GM19239 (cell line): ENCODE measurements at places on chromosomes 13 and 19.

DNA sequence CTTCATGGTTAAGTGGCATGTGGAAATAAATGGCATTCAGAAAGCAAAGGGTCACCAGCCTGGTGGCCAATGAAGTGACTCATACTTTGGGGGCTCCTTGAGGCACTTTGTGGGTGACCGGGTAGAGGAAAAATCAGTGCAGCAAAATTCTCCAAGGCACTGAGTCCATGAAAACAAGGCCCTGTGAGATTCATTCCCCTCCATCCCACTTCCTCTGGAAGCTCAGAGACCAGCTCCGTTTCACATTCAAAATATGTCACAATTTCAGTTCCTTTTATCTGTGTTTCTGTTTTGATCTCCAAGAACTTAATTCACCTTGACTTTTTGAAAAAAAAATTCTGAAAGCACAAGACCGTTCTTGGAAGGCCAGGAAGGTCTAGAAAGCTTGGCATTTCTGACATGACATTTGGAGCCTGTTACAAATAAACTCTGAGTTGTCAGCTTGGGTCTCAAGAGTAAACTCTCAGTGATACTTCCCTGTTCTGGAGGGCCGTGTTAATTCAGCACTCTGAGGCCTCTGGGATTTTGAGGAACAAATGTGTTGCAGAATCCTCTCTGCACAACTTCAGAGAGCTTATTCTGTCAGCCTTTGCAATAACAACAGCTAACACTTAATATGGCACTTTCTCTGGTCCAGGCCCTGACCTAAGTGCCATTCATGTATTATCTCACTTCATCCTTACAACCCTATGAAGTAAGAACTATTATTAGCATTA is 6.8 kb downstream of the CYSLTR2 start:
- no peak for DNase-seq

DNA sequence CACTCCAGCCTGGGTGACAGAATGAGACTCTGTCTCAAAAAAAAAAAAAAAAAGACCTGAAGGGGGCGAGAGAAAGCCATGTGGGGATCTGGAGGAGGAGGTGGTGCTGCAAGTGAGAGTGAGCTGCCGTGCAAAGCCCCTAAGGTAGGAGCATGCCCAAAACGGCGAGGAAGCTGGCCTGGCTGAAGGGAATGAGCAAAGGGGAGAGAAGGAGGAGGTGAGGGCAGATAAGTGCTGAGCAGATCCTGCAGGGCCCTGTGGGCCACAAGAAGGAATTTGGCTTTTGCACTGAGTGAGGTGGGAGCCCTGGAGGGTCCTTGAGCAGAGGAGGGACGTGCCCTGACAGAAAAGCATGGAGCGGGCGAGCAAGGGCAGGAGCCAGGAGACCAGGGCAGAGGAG is 19.4 kb upstream of the ADGRE5 start:
- no peak for DNase-seq

- DNase-seq, result no peak
These were observed 49.2 kb upstream of the TRPC4 start for GRCh38 chr13:37918751-37919150.

GRCh38 chr13:75334634-75335447 is 147.1 kb downstream of the TBC1D4 start:
- DNase-seq, result no peak

GRCh38 chr13:40790154-40790616 is 774 bp downstream of the SLC25A15 start:
- no peak for DNase-seq

GRCh38 chr13:100594731-100595130 is 6.1 kb upstream of the GGACT start:
- DNase-seq, result no peak

GRCh38 chr19:37943480-37943879 is 36.5 kb downstream of the SIPA1L3 start:
- no peak for DNase-seq

GRCh38 chr19:21856773-21857514 is 21.0 kb upstream of the ZNF43 start:
- DNase-seq, result no peak

GRCh38 chr13:25821776-25822175 is 230.0 kb downstream of the SHISA2 start:
- no peak for DNase-seq

DNA sequence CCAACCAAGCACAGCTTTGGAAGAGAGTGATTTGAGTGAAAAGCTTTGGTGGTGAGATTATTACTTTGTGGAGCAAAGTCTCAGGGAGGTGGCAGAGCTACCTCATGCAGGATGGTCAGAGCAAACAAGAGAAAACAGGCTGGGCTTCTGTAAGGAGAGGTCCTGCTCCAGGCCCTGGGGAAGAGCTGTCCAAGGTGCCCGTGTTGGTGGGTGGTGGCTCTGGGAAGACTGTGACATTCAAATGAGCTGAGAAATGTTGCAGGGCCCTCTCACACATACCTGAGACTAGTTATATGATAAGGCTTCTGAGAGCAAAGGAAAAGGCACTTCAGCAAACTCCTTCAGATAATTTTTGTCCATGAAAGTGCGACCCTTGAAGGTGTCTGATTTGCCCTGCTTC is 205.5 kb upstream of the SOX21 start:
- DNase-seq, result no peak

- DNase-seq, result no peak
These were observed 2.2 kb downstream of the HCST start for GRCh38 chr19:35904311-35905068.

DNA sequence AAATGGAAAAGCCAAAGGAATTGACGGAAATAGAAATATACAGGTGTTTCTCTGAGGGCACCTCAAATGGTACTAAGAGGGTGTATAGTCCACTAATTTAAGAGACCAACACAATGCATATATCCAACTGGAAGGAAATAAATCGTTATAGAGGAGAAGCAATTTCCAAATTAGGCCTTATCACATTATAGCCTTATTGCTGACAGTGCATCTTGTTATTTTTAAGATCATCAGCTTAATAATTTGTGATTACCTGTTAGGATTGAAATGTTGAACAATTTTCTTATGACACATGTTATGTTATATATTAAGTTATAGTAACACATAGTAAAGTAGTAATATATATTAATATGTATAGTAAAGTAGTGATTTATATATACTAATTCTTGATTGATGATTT is 915.7 kb upstream of the PCDH9 start:
- DNase-seq, result no peak

- no peak for DNase-seq
These were observed 393.1 kb downstream of the KLF12 start for GRCh38 chr13:73741111-73741510.

DNA sequence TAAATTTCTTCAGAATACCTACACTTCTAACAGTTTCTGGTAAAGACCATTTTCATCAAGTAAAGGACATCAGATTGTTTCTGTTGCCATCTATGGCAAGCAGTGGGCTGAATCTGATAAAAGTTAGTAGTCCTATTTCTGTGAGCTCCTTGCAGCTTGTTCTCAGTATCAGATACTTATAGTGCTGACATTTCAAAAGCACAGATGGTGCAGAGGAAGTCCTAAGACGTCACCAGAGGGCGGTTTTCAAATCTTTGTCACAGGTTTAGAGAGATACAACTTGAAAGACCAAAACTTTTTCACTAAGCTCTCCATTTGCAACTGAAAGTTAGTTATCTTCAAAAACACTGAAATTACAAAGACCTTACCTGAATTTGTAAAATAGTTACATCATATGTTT is 719.8 kb downstream of the SLITRK1 start:
- DNase-seq, result no peak

DNA sequence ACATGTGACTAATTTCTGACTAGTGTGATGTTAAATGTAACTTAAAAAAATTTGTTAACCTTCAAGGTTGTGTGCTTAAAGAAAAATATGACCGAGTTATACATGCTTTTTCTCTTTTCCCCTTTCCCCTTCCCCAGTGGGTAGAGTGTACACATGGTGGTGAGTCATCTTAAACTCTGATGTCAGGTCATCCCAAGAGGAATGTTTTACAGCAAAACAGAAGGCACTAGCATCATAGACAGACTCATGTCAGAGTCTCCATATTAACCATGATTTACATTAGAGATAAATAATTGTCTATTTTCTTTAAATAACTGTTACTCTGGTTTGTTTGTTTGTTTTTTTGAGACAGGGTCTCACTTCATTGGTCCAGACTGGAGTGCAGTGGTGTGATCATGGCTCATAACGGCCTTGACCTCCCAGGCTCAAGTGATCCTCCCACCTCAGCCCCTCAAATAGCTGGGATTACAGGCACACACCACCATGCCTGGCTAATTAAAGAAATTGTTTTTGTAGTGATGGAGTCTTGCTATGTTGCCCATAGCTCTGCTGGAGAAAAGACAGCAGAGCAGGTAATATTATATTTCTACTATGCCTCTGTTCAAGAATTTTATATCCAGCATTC is 160.4 kb upstream of the PCDH9 start:
- no peak for DNase-seq

DNA sequence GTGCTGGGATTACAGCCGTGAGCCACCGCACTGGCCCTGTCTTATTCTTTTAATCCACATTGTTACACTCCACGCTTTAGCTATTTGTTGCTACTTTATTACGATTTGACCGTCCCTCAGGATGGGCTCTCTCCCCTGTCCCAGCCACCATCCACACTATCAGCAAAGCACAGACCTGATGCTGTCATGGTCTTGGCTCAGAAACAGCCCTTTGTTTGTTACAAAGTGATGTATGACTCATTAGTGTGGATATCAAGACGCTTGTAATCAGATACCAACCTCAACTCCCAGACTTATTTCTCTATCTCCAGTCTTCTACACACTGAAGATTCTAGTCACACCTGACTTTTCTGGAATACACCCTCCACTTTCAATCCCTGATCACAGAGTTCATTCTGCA is 84.6 kb upstream of the FREM2 start:
- DNase-seq, result no peak

- no peak for DNase-seq
These were observed 156.5 kb downstream of the OXGR1 start for GRCh38 chr13:96837809-96838208.

GRCh38 chr19:16860118-16860517 is 28.7 kb upstream of the F2RL3 start:
- no peak for DNase-seq

DNA sequence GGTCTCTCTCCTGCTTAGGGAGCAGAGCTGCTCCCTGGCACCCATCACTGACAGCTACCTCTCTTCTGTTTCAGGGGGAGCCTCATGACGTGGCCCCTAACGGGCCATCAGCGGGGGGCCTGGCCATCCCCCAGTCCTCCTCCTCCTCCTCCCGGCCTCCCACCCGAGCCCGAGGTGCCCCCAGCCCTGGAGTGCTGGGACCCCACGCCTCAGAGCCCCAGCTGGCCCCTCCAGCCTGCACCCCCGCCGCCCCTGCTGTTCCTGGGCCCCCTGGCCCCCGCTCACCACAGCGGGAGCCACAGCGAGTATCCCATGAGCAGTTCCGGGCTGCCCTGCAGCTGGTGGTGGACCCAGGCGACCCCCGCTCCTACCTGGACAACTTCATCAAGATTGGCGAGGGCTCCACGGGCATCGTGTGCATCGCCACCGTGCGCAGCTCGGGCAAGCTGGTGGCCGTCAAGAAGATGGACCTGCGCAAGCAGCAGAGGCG is 23.2 kb upstream of the NCCRP1 start:
- DNase-seq, result no peak

DNA sequence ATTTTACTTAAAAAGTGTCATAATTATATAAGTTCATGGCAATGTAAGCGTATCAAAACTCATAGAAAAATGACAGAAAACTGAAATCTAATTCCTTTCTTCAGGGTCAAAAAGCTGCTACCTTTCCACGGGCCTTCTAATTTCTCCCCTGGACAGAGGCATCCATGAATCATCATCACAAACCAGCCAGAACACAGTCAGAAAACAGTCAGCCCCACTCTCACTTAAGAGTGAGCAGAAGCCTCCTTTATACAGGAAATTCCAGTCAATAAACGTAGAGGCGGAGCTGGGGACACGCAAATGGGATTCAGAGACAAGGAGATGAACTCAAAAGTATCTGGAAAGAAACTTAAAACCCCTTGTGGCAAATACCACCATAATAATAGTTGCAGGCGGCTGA is 54.2 kb upstream of the ABCC4 start:
- DNase-seq, result no peak

DNA sequence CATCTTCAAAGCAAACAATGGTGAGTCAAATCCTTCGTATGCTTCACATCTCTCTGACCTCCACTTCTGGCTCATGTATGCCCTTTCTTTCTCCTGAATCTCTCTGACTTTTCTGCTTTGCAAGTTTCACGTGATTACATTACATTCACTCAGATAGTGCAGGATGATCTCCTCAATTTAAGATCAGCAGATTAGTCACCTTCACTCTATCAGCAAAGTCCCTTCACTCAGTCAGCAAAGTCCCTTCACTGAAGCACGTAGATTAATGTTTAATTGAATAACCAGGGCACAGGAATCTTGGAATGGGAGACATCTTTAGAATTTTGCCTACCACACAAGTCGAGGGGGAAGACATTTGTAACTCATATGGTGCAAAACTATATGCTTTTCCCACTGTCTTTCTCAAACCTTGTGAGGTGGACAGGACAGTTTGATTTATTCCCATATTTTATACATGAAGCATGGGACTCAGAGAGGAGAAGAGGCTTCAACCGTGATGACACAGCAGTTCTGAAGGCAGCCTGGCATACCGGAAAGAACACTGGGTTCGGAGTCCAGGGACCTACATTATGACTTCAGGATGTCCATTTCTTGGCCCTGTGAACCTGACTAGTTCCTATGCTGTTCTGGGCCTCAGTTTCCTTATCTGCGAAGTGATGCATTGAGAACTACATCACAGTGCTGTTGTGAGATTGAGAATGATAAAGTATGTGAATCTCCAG is 23.3 kb downstream of the SIGLECL1 start:
- no peak for DNase-seq

DNA sequence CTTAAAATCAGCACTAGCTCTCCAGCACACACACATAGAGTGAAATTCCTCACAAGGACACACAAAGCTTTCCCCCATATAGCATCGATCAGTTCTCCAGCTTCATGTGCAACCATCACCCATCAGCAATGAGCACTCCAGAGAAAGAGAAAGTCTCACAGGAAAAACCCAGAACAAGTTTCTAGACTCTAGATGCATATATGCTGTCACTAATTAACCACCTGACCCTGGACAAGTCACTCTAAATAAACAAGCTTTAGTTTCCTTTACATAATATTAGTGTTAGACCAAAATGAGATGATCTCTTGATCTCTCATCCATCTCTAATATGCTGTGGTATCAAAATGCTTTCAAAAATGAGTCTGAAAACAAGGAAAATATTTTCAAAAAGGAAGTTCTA is 81.2 kb downstream of the TBC1D4 start:
- DNase-seq, result no peak
